NCI-H1048 (cell line): ENCODE measurements at places on chromosomes 5 and 9.

GRCh38 chr5:147515269-147515668, 5.4 kb upstream of the DPYSL3 start:
- DNase-seq = no peak

DNA sequence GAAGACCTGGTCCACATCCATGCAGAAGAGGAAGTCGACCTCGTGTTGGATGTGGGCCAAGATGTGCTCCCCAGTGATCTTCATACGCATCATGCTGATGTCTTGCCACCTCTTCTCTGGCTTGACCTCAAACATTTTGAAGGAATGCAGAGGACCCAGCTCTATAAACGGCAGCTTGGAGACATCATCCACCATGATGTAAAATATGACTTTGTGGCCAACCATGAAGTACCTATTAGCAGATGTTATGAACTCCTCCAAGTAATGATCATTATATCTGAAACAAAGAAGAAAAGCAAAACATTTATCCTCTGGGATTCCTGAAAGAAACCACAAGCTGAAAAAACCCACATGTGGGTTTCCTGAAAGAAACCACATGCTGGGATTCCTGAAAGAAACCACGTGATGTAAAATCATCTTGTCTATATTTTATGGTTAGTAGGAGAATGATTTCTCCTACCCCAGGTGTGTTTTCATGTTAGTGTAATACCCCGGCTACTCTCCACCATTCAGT, 52.3 kb downstream of the GGTA1 start:
- no peak for DNase-seq

- no peak for DNase-seq
Measured at GRCh38 chr9:100670719-100671118, 92.8 kb downstream of the CAVIN4 start.

GRCh38 chr5:59568161-59568560, 325.4 kb downstream of the PDE4D start:
- no peak for DNase-seq

DNA sequence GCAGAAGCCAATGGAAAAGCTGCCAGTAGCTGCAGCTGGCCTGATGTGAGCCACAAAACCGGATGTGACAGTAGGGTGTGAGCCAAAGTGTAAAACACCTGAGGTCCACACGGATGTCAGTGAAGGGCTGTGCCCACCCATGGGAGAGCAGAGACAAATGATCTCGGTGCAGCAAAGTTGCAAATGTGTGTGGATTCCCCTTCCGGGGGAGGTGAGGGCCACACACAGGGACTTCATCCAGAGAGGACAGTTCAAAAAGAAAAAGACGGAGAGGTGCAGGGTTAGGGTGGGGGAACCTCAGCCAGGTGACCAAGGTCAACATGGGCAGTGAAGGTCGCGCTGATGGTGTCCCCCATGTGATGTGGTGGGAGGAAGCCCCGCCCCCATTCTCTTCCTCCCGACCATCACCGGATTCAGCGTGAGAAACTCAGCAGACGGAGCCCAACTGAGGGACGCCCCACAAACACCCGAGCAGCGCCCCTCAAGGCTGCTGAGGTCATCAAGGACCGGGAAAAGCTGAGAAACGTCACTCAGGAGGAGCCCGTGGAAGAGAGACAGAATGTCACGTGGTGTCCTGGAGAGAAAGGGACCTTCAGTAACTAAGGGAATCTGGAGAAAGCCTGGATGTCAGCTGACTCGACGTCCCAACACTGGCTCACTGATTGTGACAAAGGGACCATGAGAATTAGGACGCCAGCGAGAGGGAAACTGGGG, 11.4 kb upstream of the PTGDS start:
- no peak for DNase-seq

GRCh38 chr5:128631771-128632170, 93.7 kb upstream of the FBN2 start:
- DNase-seq = no peak

DNA sequence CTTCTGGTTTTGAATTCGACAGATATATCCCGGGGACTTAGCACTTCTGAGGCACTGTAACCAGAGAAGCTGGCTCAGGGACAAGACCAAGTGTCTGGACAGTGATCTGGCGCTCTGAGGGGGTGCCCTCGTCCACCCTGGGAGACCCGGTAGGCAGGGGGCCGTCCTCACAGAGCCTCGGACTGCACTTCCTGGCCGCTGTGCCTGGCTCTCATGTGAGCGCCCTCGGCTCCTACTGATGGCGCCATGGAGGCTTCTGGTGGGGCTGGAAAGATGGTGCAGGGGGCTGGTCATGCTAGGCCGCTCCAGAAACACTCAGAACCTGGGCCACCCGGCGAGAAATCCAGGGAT, 18.8 kb upstream of the SLC6A3 start:
- DNase-seq = no peak

DNA sequence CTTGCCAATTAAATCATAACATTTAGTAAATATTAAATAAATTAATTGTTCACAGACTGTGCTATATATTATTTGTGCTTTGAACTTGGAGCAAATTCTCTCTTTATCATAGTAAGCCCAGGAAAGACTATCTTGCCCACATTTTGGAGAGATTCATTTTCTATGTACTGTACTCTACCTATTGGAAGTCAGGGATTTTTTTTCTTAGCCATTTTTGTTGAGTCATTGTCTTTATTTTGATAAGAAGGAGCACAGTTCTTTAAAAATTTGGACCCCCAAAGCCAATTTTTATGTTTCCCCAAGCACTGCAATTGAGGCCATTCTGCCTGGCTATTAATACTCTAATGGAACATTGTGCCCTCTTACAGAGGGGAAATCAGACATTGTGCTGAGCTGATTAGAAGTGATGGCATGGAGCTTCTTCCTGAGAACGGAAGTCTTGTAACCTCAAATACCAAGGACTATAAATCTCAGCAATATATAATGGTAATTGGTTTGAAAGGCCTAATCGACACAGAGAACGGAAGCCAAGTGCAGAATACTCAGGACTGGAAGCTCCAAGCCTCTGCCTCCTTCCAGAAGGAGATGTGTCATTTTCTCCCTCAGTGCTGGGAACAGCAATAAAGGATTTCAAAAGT, 188.8 kb upstream of the PAPPA start:
- no peak for DNase-seq

GRCh38 chr5:102911973-102912372, 156.9 kb downstream of the PAM start:
- no peak for DNase-seq

- DNase-seq = no peak
Measured at GRCh38 chr5:36734422-36734821, 128.0 kb downstream of the SLC1A3 start.

GRCh38 chr9:14303100-14303499, 10.8 kb downstream of the NFIB start:
- DNase-seq = no peak

GRCh38 chr9:116003397-116003796, 150.2 kb upstream of the PAPPA start:
- DNase-seq = no peak

GRCh38 chr9:107397076-107398044, 92.2 kb downstream of the KLF4 start:
- peak; percentile 35 for DNase-seq

GRCh38 chr9:38047301-38048251, 21.5 kb downstream of the SHB start:
- DNase-seq = no peak

DNA sequence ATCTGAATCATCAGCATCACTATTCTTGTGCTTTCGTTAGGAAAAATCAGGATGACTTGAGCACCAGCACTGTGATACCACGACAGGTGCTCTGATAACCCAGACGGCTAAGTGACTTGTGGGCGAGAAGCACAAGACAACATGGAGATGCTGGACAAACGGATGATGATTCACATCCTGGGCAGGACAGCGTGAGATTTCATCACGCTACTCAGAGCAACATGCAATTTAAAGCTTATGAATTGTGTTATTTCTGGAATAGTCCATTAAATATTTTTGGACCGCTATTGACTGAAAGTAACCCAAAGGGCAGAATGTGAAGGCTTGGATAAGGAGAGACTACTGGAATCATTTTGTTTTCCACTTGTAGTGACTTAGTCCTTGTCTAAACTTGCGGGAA, 114.8 kb upstream of the DAPK1 start:
- DNase-seq = no peak

GRCh38 chr5:180330810-180331646, 22.1 kb downstream of the GFPT2 start:
- no peak for DNase-seq

GRCh38 chr9:106613250-106613737, 249.7 kb upstream of the ZNF462 start:
- no peak for DNase-seq

- DNase-seq = no peak
Measured at GRCh38 chr9:9881692-9882091, 731.1 kb downstream of the PTPRD start.

DNA sequence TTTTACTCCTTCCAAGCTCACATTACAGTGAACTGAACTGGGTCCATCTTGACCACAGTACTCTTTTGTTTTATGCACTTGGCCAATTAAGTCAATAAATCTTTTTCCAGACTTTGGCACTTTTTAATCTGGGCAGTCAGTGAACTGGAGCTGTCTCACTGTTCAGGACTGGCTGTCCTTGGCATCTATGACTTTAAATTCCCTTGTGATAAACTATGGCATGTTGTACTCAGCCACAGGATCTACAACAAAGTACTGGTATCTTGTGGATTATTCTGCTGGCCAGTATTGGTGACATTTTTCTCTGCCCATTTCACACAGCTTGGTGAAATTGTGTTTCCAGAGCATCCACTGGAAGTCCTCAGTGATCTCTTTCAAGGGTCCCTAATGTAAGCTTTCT, 1144.8 kb upstream of the SEMA6A start:
- DNase-seq = no peak

DNA sequence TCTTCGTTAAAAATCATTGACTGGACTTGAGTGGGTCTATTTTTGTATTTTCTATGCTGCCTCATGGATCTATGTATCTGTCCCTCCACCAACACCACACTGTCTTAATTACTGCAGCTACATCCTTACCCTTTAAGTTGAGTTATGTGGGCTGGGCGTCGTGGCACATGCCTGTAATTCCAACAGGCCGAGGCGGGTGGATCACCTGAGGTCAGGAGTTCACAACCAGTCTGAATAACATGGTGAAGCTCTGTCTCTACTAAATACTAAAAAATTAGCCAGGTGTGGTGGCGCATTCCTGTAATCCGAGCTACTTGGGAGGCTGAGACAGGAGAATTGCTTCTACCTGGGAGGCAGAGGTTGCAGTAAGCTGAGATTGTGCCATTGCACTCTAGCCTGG, 48.2 kb downstream of the XRCC4 start:
- no peak for DNase-seq

DNA sequence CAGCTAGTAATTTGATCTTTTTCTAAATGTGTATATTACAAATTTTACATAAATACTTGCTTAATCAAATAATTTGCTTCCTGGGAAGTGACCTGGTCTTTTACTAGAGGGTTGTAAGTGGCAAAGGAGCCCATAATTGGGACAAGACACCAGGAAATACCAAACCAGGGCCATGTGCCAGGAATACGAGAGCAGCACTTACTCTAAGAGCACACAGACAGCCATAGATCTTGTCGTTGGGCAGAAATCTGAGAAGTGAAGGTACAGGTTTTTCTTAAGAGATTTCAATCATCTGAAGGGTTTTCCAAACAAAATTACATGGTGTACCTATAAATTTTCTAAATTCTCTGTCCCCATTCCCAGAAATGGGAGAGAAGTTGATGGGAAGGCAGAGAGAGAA, 179.3 kb downstream of the HINT1 start:
- no peak for DNase-seq

- no peak for DNase-seq
Measured at GRCh38 chr5:112691758-112692157, 45.9 kb upstream of the APC start.

- DNase-seq = no peak
Measured at GRCh38 chr5:125276096-125276495, 529.7 kb upstream of the ZNF608 start.

DNA sequence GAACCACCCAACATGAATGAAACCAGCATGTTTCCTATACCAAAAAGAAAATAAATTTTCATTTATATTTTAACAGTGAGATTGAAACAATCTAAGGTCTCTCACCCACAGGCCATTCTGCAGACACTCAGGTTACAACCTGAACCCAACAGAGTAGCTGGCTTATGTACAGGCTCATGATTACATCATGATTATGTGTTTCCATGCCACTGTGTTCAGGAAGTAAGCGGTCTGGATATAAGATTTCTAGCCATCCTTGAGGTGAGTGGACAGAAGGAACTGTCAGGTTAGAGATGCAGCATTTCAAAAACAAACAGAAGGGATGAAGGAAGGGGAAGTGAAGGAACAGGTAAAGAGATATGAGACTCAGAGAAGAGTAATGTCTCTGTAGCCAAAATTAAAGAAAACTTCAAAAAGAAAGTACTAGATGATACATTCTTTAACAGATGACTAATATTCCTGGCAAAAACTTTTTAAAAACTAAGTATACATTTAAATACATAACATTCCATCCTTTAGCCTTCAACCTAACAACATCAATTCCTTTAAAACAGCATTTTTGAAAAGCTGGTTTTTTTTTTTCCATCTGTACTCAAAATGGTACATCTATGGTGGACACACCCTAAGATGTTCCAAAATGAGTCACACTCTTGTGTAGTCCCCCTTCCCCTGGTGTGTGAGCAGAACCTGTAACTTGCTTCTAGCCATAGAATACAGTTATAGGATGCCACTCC, 119.8 kb downstream of the LPAR1 start:
- DNase-seq = no peak

- DNase-seq = no peak
Measured at GRCh38 chr5:150434464-150434863, 15.1 kb downstream of the RPS14 start.

GRCh38 chr5:143964919-143965318, 153.0 kb downstream of the HMHB1 start:
- DNase-seq = no peak

GRCh38 chr5:33032271-33033070, 321.4 kb downstream of the NPR3 start:
- no peak for DNase-seq

DNA sequence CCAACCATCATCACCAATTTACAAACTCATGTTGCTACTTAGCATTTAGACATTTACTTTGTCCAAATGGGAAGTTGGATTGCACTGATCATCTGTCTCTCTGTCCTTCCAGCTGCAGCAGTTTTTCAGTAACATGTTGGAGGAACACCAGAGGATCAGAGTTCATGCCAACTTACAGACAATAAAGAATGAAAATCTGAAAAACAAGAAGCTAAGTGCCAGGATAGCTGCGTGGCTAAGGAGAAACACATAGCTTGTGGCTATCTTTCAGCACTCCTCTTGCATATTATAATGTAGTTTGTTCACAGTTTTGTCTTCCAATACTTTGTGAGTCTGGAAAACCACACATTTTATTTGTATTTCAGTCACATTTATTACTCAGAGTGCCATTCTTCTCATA, 6.4 kb upstream of the ARL14EPL start:
- no peak for DNase-seq

DNA sequence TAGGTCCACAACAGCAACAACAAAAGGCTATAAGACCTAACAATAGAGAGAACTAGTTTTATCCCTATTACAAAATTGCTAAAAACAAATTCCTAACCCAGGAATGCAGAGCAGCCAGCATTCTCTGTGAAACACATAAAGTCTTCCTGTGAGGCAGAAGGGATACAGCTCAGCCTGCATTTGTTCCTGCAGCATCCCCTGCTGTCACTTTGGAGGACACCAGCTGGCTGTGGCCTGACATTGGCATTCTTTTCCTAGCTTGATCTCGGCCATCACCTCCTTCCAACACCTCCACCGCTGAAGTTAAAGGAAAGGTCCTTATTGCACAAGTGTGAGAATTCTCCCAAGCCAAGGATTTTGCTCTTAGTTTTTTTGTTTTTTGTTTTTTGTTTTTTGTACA, 186.1 kb downstream of the SNCAIP start:
- DNase-seq = no peak
